ENCODE measurements at places on chromosomes 3 and 15.

GRCh38 chr3:37752649-37753025, 109.0 kb upstream of the CTDSPL start:
- no peak for DNase-seq

GRCh38 chr15:60683156-60683555, 204.2 kb upstream of the ICE2 start:
- DNase-seq = no peak

- no peak for DNase-seq
Observed at GRCh38 chr3:191068946-191069813, 129.9 kb upstream of the OSTN start.

DNA sequence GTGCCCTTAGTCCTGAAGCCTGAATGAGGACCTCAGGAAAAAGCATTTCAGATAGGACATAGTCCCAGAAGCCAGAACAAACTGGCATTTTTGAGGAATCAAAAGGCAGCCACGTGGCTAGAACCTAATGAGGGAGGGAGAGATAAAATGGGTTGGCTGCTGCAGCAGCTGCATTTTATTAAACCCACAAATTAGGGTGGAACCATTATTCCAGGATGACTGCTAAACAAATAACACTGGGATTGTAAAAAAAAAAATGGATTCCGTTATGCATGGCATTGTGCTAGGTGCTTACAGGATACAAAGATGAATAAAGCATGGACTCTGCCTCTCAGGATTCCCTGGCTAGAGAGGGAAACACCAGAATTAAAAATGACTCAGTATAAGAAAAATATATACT, 141.5 kb downstream of the SATB1 start:
- no peak for DNase-seq

DNA sequence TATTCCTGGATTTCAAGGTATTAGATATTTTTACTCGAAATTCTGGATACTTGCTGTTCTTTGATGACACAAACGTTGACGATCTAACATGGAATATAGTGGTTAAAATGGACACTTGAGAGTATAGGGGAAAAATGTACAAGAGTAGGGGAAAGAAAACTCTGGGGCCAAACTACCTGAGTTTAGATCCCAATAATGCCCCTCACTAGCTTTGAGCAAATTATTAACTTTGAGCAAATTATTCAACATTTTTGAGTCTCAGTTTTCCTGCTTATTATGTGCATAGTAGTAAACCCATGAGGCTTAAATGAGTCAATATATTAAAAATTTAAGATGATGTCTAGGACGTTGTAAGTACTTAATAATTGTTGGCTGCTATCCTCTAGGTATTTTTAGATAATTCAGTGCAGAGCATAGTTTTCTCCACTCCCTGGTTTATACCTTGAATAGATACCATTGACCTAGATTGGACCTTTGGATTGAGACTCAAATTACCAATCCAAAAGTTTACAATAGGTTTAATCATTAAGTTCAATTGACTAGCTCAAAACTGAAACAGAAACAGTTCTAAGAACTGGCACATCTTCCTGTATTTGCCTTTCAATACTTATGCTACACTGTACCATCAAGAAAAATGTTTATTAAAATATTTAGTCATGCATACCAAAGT, 4.5 kb downstream of the ADGRG7 start:
- DNase-seq = peak; percentile 64

DNA sequence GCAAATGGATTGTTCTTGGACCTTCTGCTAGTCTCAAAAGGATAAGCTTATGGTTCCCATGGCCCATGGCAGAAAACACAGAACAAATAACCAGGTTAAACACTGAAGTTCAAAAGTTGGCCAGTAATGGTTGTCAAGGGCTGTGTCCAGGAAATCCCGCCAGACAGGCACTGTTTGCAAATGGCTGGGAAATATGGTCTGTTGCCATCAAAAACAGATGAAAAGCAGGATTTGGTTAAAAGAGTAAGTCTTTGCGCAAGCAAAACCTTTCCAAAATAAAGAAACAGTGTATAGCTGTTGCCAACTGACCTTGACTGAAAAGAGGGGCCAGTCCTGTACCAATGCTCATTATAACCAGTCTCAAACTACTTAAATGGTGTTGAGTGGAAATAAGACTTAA, 58.6 kb downstream of the WWTR1 start:
- no peak for DNase-seq

DNA sequence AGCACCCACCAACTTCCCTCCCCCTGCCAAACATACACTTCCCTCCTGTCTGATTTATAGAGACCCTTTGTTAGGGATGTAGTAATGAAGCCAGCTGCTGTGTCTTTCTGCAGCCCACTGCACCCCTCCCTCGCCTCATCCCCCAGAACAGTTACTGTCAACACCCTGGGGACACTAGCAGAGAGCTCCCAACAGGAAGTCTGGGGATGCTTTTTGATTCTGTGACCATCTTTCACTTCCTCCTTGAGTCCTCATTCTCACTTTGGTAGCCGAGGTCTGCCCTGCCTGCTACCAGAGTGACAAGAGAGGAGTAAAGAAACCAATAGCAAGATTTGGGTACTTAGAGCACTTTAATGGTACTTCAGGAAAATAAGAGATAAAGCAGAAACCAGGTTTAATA, 201.6 kb downstream of the SATB1 start:
- no peak for DNase-seq

GRCh38 chr3:189593581-189593980, 37.6 kb upstream of the TP63 start:
- no peak for DNase-seq
